K562 (cell line): ENCODE measurements at places on chromosomes 11 and 22.
A peak's percentile ranks its signal among the peaks of the same experiment; 100 is the strongest.

DNA sequence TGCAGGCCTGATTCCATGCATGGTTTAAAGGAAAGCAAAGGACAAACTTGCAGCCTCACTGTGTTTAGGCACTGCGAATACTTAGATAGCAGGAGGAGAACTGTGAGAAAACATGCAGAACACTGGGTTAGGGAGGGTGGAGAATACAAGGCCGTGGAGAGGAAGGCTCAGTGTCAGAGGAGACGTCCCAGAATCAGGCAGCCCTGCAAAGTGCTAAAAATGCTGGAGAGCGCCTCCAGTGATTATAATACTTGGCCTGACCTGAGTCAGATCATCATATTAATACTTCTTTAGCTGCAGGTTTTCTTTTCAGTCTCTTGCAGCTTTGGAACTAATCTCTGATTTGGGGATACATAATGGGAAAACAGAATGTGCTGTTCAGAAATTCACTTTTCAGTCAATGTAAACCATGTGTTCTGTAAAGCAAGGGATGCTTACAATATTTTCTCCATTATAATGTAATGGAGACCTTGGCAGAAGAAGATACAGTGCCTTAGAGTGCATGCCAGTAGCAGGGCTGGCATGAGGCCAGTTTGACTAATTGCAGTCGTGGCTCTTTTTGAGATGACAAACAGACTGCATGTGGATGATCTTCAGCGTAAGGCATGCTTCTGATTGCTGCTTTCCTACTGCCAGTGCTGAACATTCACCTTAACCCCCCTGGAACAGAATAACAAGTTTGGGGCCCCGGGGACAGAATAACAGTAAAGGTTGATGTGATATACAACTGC, 16.8 kb downstream of the EXT2 start:
- no peak for DNase-seq

DNA sequence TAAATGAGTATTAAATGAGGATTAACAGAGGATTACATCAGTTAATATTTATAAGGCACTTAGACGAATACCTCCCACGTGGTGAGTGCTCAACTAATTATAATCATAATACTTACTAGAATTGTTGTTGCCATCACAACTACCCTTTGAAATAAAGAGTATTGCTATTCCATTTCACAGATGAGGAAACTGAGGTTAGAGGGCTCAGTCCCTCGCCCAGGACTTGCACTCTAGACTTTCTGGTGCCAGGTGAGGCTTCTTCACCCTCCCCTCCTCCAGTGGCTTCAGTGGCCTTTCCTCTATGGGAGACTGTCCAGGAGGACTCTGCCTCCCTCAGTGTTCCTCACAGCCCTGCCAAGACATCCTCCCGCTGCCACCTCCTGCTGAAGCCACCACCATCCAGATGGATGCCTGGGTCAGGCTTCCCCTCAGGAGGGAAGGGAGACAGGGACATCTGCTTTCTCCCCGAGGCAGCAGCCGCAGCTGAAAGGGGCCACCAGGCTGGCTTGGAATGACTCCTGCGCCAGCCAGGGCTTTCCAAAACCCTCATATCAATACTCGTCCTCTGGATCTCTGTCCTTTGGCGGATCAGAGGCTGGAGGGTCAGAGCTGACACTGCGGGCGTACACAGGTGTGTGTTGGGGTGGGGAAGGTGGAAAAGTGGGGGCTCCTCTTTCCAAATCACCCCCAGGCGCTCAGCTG, 580.1 kb downstream of the BUD13 start:
- DNase-seq = no peak

DNA sequence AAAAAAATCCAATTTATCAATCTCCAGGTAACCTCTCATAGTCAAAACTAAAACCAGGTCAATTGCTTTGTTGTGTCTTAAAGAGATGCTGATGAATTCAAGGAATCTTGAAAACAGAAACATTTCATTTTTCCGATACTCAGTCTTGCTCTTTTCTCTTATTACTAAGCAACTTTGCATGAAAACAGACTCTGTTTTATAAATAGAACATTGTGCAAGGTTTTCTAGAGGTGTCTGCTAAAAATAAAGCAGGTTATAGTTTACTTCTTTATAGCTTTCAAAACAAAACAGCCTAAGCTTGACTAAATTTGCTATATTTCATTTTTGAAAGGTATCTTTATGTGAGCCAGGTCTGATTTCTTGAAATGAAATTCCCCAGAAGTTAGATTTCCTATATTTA, 109.3 kb downstream of the ARL14EP start:
- DNase-seq = no peak

DNA sequence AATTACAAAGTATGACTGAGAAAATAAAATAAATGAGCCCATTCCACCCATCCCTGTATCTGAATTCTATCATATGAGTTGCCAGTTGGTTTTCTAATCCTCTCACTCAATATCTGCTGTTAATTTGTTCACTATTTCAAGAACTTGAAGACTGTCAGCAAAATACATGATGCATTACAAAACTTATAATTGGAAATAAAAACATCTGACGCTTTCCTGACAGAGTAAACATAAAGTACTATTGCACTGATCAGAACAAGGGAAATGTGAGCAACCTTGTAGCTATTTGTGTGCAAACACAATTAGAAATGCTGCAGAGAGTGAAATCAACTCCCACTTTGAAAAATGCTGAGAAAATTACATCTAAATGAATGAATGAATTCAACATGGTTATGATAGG, 97.1 kb downstream of the MPPED2 start:
- no peak for DNase-seq

- DNase-seq = no peak
Measured at GRCh38 chr11:93845181-93846092, 5.0 kb downstream of the VSTM5 start.

DNA sequence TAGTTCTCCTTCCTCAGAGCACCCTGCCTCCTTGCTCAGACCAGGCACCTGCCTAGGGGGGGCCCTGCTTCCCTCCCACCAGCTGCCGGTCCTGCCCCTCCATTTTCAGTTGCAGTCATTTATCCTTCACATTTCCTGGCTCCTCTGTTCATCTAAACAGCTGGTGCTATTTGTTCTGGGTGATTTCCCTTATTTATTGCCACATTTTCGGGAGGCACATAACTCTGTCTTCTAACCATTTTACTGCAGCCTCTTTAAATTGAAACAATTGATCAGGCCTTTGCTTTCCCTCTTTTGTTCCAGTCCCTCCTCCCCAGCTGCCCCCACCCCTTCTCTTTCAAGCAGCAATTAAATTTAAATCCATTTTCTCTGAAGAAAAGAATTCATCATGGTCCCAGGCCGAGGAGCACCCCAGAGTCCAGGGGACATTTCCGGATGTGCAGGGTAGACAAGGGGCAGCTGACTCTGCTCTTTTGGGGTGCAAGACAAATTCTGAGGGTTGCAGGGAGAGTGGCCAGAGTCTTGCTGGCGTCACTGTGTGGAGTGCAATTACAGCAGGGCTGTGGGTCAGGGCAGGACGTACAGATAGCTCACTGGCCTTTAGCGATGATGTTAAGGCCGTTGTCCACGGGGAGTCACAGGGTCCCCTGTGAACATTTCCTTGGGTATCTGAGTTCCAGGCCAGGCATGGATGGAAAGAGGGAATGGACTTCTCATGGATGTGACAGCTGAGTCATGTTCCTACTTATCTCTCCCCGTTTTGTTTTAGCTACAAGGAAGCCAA, 476.4 kb downstream of the TBC1D22A start:
- DNase-seq = no peak

DNA sequence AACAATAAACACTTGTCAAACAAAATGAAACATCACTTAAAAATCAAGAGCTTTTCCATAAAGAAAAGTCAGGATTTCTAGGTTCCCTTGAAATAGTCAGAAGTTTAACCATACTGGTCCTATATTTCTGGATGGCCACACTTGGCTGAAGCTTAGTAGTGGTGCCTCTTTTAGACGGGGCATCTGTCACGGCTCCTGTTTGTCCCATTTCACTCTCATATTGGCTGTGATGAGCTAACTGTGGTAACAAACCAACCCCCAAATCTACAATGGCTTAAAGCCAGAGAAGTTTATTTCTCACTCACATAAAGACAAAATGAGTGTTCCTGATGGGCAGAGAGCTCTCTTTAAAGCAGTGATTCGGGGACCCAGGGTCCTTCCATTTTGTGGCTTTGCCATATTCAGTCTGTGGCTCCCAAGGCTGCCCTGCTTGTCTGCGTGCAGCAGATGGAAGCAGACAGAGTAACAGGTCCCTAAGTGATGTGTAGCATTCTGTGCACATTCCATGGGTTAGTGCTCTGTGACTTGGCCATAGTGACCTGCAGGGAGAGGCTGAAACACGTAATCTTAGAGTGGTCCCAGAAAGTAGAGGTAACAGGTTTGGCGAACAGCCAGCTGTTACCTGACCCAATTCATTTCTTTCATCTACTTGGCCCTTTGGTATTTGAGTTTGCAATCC, 137.4 kb downstream of the HIPK3 start:
- DNase-seq = no peak

- DNase-seq = no peak
Measured at GRCh38 chr11:119370486-119371046, 10.9 kb downstream of the USP2 start.

- DNase-seq = no peak
Measured at GRCh38 chr11:7605186-7605943, 67.9 kb downstream of the CYB5R2 start.

- no peak for DNase-seq
Measured at GRCh38 chr22:40506762-40507161, 129.8 kb downstream of the MRTFA start.

DNA sequence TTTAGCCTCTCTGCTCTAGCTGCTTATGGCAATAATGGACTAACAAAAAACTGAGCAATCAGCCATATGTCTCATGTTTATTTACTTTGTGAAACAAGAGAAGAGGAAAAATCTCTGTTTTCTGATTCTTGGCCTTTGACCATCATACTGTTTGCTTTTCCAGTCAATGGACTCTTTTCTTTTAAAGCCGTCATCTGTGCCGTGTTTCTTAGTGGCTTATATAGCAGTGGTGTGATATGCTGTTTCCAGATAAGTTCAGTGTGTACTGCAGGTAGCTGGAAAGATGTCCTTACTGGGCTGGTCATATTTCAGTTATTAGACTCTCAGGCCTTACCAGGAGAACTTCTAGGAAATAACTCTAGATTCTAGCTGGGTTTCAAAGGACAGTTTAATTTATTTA, 33.6 kb upstream of the TECTA start:
- DNase-seq = no peak

- DNase-seq = no peak
Measured at GRCh38 chr22:49965091-49966040, 4.8 kb downstream of the PIM3 start.

DNA sequence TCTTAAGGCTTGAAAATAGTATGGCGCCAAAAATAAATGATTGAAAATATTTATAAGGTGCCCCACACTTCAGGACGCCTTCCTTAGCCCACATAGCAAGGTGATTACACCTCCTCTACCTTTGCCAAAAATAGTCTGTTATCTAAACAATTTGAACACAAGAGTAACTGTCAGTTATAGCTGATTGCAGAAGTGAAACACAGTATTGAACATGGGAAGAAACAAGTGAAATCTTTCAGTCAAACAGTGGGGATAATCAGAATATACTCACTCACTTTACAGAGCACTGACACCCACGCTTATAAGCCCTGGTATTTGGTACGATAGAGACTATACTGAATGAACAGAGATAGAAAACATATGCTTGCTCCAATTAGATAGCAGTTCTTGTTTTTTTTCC, 203.1 kb downstream of the RAB38 start:
- no peak for DNase-seq

GRCh38 chr11:90639461-90639993, 416.7 kb upstream of the CHORDC1 start:
- no peak for DNase-seq

- DNase-seq = no peak
Measured at GRCh38 chr11:707817-708420, 1.9 kb downstream of the EPS8L2 start.

DNA sequence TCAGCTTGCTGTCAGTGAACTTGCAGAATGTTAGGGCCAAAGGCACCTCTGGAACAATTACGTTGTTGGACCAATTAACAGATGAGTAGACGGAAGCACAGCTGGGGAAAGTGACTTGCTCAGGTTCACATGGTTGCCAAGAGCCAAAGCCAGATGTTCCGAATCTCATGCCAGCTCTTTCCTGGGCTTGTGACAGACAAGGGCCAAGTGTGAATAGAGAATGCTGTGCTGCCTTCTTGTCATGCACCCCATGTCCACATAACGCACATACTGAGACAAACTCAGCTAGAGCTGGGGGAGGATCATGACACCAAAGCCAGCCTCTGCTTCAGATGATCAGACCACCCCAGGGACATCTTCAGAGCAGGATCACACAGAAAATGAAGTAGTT, 616.3 kb downstream of the INSC start:
- no peak for DNase-seq

- DNase-seq = no peak
Measured at GRCh38 chr11:70604221-70604620, 205.9 kb downstream of the CTTN start.

- peak; percentile 75 for DNase-seq
Measured at GRCh38 chr11:64787526-64788320, 9.4 kb upstream of the SF1 start.

DNA sequence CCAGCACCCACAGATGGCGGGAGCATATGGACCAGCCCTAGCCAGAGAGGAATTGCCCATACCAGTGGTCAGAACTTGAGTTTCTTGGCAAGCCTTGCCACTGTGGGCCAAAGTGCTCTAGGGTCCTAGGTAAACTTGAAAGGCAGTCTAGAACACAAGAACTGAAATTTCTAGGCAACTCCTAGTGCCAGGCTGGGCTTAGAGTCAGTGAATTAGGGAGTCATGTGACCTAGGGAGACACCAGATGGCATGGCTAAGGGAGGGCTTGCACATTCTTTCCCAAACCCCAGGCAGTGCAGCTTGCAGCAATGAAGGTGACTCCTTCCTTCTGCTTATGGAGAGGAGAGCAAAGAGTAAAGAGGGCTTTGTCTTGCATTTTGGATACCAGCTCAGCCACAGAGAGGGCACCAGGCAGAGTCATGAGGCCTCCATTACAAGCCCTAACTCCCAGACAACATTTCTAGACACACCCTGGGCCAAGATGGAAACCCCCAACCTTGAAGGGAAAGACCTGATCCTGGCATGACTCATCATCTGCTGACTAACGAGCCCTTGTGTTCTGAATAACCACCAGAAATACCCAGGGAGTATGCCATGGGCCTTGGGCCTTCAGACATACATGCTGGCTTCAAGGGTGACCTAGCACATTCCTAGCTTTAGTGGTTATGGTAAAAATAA, 19.2 kb upstream of the OR56A3 start:
- DNase-seq = no peak

GRCh38 chr22:47030881-47031627, 268.6 kb downstream of the TBC1D22A start:
- no peak for DNase-seq

GRCh38 chr11:65121447-65121864, 478 bp downstream of the FAU start:
- DNase-seq = no peak
